Omental fat pad (tissue), 4 donors: ENCODE measurements at places on chromosomes 5 and 9. TPM values are rescaled to one million over a fixed set of nuclear protein-coding genes. Genes with fewer than 3 reads are reported as not detected.

Gene POU5F2
- 6.5 TPM for total RNA-seq

Gene SMARCA2
- 93.9 TPM for total RNA-seq

Gene INSL6
- total RNA-seq: not detected

Gene PCDHB13
- total RNA-seq: 2.3 TPM

Gene PDLIM4
- total RNA-seq: 27.1 TPM

Gene TAS2R1
- total RNA-seq: not detected

Gene PCDHA12
- 4.9 TPM for total RNA-seq

Gene PLAC8L1
- total RNA-seq: not detected
